Muscle of arm (tissue), 14 donors: ENCODE measurements at places on chromosomes 3 and 15.

- no peak for DNase-seq
Observed at GRCh38 chr15:63000706-63001105, 41.8 kb upstream of the TPM1 start.

DNA sequence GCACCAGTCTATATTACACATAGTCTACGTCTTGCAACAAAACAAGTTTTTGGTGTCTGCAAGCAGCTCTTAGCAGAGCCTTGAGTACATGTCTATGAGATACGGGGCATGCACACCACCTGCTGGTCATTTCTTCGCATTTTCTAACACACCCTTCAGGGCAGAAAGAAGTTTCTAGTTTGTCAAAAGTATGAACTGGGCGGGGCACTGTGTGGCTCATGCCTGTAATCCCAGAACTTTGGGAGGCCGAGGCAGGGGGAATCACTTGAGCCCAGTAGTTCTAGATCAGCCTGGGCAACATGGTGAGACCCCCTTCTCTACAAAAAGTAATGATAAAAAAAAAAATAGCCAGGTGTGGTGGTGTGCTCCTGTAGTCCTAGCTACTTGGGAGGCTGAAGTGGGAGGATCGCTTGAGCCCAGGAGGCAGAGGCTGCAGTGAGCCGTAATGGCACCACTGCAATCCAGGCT, 64.2 kb upstream of the ARL8B start:
- DNase-seq, result peak; percentile 77

DNA sequence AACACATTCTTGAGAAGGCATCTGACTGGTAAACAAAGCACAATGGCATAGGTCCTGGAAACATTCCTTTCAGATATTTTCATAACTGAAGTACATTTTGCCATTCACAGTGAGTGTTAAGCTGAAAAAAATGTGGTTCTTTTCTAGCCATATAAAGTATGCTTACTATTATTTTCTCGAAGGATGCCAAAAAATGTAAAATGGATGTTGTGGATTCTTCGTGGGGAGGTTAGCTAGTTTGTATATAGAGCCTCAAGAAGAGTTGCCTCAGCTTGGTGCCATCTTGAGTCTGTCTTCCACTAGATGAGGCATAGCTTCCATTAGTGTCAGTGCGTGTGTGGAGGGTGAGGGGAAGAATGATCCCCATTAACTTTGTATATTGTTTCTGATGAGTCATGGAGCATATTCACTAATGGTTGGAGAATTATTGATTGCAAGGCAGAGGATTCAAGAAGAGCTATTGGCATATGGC, 4.1 kb downstream of the MBNL1 start:
- no peak for DNase-seq

DNA sequence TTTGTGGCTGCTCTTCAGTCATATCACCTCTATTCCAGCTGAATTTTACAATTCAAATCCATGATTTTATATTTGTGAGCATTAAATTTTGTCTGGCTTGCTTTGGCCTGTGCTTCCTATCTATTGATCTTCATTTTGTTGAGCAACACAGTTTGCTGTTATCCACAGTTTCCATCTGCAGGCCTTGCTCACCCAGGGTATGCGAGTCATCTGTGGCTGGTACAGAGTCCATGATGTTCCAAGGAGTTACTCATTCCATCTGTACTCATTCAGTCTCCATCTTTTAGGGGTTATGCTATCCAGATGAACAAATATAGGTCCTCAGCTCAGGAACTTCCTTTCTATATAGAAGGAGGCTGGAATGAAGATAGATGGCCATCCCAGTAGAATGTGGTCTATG, 70.1 kb upstream of the CCK start:
- no peak for DNase-seq

GRCh38 chr3:187150599-187150998, 11.3 kb upstream of the RPL39L start:
- no peak for DNase-seq

- no peak for DNase-seq
Observed at GRCh38 chr3:127410137-127410488, 122.3 kb upstream of the PRR20G start.

- DNase-seq, result no peak
Observed at GRCh38 chr3:196350067-196350466, 11.9 kb upstream of the TM4SF19 start.

DNA sequence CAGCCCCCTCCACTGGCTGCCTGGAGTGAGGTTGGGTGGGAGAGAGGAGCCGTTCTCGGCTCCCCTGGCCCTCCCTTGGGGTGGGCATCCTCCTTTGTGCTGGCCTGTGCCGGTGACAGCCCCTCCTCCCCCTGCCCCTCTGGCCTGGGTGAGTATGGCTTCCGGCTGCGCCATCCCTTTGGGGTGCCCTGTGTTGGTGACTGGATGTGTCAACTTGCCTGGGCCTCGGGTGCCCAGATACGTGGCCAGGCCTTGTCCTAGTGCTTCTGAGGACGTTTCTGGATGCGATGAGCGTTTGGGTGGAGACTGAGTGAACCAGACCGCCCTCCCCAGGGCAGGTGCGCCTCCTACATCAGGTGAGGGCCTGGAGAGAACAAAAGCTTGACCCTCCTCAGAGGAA, 59.7 kb downstream of the PLXNA1 start:
- no peak for DNase-seq

GRCh38 chr15:74505837-74506514, 35.0 kb upstream of the ARID3B start:
- DNase-seq, result no peak

GRCh38 chr3:62329971-62330370, 43.4 kb downstream of the FEZF2 start:
- no peak for DNase-seq

- peak; percentile 18 for DNase-seq
Observed at GRCh38 chr3:64443546-64444381, 218.5 kb upstream of the PRICKLE2 start.

GRCh38 chr3:194775731-194776130, 90.0 kb downstream of the FAM43A start:
- no peak for DNase-seq

DNA sequence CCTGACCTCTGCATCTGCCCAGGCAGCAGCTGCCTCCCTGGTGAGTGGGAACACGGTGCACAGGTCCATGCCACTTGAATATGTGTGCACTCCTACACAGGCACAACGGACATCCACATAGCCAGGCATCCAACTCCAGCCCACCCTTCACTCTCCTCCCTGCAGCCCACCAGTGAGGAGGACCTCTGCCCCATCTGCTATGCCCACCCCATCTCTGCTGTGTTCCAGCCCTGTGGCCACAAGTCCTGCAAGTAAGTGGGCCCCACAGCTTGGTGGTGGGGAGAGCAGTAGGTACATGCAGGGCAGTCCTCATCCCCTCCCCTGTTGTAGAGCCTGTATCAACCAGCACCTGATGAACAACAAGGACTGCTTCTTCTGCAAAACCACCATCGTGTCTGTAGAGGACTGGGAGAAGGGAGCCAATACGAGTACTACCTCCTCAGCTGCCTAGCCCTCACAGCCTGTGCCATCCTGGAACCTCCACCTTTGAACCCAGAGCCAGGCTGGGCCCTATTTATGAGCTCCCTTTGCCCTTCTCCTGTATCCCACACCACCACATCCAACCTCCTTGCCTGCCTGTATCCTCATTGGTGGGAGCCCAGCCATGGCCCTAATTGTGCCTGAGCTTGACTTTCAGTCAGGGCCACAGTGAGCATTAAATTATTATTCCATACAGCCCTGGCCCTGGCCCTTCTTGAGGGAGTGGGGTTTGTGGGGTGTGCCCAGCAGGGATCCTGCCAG, 1.5 kb upstream of the AMIGO3 start:
- no peak for DNase-seq

DNA sequence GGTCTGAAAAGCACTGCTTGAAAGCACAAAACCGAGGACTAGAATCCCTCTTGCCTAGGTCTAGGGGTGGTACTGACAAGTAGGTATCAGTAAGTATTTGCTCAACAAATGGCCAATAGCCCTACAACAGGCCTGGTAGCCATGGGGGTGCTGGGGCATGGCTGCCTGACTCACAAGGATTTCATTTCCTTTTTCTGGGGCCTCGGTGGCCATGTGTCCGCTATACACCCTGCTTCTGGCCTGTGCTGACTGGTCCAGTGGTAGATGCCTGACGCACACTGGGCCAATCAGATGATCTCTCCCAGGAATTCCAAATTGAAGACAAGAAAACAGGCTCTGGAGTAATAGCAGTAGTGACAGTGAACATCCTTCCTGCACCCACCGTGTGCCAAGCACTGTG, 29.4 kb downstream of the MELTF start:
- DNase-seq, result no peak

GRCh38 chr3:113441051-113441770, at the start of gene CFAP44:
Gene CFAP44 (minus strand): TSS chr3:113441493. CDS start chr3:113433664, 7,829 bp downstream.
- DNase-seq, result peak; percentile 82

GRCh38 chr3:42996633-42997075, 17.5 kb downstream of the GASK1A start:
- no peak for DNase-seq

- DNase-seq, result no peak
Observed at GRCh38 chr15:56978898-56979662, 60.6 kb downstream of the TCF12 start.

- peak; percentile 15 for DNase-seq
Observed at GRCh38 chr3:71629289-71629688, 45.8 kb upstream of the FOXP1 start.

- DNase-seq, result no peak
Observed at GRCh38 chr15:99502182-99502581, 63.6 kb upstream of the MEF2A start.

DNA sequence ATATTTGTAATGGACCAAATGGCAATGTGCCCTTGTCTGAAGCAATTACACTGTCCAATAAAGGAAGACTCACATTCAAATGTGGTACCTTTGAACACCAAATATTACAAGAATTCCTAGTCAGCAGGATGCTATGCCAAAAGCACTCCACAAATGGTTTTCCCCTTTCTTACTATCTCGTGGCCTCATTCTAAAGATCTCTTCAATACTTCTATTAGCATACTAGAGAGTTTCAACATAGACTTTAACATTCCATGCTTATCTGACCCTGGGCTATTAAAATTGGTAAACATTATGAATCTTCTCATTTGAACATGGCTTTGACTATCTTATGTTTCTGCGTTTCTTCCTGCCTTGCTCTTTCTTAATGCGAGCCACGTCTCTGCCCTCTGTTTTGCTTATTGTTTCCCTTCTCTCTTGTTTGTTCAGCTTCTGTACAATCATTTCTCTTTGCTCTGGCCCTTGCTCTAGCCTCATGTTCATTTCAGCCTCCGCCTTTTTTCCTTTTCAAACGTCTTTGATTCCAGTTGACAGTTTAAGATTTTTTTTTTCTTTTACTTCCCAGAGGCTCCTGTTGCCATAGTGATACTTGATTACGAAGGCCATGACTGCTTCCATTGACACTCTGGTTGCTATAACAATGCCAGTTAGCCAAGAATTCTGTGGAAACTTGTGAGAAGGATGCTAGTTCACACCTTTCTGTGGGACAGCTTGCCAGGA, 49.5 kb upstream of the SLC9A9 start:
- DNase-seq, result no peak
